Hindlimb muscle (tissue), 1 donor: ENCODE measurements at places on chromosomes 12 and 14. TPM values are rescaled to one million over a fixed set of nuclear protein-coding genes. Genes with fewer than 3 reads are reported as not detected.

HOXC12 gene
- polyA plus RNA-seq, result 0.48 TPM

MYO1H gene
- polyA plus RNA-seq, result 0.25 TPM

TAS2R19 gene
- polyA plus RNA-seq, result 1.3 TPM

TUNAR gene
- polyA plus RNA-seq, result not detected

PUS1 gene
- polyA plus RNA-seq, result 14.1 TPM

AREL1 gene
- 18.1 TPM for polyA plus RNA-seq

YLPM1 gene
- 51.9 TPM for polyA plus RNA-seq

NOS1 gene
- 0.77 TPM for polyA plus RNA-seq

TMEM260 gene
- 12.4 TPM for polyA plus RNA-seq

DTX1 gene
- 5.9 TPM for polyA plus RNA-seq

RNASE3 gene
- 0.27 TPM for polyA plus RNA-seq

KRT6C gene
- not detected for polyA plus RNA-seq

GNB3 gene
- 32.6 TPM for polyA plus RNA-seq

LRTM2 gene
- polyA plus RNA-seq, result 0.31 TPM

TUBA1B gene
- 835 TPM for polyA plus RNA-seq

LIN7A gene
- polyA plus RNA-seq, result 2.7 TPM

GCN1 gene
- 47.6 TPM for polyA plus RNA-seq

GPRC5D gene
- polyA plus RNA-seq, result not detected

NGDN gene
- polyA plus RNA-seq, result 34.3 TPM

SLC8A3 gene
- 5.8 TPM for polyA plus RNA-seq

DPPA3 gene
- not detected for polyA plus RNA-seq

KRT75 gene
- not detected for polyA plus RNA-seq
